ENCODE measurements at places on chromosomes 6 and 20.
A peak's percentile ranks its signal among the peaks of the same experiment; 100 is the strongest.

GRCh38 chr6:2976571-2977085, 5.3 kb upstream of the SERPINB6 start:
- DNase-seq, result no peak

GRCh38 chr6:53614676-53615075, 50.9 kb downstream of the KLHL31 start:
- DNase-seq, result no peak

GRCh38 chr6:75353644-75354043, 69.1 kb upstream of the TMEM30A start:
- no peak for DNase-seq

- no peak for DNase-seq
Observed at GRCh38 chr20:50286174-50286511, 95.5 kb downstream of the CEBPB start.

DNA sequence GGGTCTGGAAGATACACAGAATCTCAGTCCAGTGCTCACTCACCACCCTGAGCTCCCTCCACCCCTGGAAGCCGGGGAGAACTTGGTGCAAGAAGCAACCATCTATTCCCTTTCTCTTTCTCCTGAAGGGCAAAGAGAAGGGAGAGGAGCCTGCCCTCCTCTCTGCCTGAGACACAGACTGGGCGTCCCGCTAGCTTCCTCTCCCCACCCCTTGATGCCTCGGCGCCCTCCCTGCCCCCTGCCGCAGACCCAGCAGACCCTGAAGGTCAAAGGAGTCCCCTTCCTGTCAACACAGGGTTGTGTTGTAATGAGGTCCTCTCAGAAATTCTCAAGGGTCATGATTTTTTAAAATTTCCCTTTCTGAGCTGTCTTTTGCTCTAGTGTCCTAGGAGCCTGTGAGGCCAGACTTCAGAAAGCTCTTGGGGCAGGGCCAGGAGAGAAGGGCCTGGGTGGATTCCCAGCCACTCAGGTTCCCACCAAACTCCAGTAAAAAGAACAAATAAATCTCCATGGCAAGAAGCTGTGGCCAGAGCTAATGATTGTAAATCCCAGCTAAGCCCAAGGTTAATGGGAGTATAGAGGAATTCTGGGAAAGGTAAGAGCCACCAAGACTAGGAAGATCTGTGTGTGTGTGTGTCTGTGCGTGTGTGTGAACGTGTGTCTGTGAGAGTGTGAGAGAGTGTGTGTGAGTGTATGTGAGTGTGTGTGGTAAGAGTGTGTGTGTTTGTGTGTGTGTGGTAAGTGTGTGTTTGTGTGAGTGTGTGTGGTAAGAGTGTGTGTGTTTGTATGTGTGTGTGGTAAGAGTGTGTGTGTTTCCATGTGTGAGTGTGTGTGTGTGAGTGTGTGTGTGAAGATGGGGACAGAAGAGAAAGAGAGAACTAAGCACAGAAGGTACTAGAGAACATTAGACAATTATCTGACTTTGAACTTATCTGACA, 1.1 kb upstream of the JPH2 start:
- DNase-seq, result no peak

GRCh38 chr20:43916073-43916880, 1.6 kb downstream of the TOX2 start:
- no peak for DNase-seq

DNA sequence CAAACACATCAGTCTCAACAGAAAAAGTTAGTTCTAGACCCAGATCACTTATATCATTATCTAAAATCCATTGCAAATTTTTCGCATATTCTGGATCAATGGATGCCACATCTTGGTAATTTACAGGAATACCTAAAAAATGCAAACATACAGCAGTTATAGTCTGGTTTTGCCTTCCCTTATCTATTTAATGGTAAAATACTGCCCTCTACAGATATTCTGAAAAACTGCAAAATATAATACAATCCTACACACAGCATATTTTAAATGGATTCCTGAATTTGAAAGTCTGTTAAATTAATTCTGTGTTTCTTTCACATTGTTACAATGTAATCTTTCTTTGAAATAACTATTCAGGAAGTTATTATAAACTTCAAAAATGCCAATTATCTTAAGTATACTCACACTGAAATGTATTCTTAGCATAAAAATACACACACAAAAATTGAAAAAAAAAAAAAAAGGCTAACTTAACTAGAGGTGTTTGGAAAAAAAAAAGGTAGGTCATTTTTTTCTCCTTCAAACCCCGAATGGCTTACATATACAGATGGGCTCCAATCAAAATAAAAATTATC, 88.4 kb downstream of the HACE1 start:
- peak; percentile 27 for DNase-seq

- no peak for DNase-seq
Observed at GRCh38 chr6:20790032-20790791, 256.0 kb downstream of the CDKAL1 start.

DNA sequence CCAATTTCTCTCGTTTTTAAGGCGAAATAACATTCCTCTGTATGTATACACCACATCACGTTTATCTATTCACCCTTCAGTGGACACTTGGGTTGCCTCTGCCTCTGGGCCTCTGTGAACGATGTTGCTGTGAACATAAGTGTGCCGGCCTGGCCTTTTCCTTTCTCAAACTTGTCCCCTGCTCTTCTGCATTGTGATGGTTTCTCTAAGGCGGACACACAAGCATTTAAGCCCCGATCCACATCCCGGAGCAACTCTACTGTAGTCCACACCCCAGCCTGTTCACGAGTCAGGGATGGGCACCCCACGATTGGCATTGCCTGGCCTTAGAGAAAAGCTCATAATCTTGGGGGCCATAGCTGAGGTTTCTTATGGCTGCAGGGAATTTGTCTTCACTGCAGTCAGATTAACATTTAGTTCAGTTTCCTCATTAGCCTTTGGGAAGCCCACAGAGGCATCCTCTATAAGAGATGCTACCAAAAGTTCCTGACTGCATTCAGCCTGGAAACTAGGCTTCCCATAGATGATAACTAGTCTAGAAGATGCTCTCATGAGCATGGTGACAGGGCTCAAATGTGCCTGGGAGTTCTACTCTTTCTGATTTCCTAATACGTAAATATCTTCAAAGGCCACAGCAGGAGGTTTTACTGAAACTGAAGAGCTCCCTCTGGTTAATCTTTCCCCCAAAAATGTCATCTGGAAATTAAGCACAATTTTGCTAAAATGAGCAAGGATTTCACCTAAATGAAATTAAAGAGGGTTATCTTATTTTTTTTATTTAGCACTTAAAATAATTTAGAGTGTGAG, 762 bp downstream of the ZC3H12D start:
- no peak for DNase-seq

- DNase-seq, result no peak
Observed at GRCh38 chr6:135922746-135923145, 71.2 kb downstream of the PDE7B start.

- DNase-seq, result no peak
Observed at GRCh38 chr6:65692109-65692508, 14.9 kb downstream of the EYS start.

DNA sequence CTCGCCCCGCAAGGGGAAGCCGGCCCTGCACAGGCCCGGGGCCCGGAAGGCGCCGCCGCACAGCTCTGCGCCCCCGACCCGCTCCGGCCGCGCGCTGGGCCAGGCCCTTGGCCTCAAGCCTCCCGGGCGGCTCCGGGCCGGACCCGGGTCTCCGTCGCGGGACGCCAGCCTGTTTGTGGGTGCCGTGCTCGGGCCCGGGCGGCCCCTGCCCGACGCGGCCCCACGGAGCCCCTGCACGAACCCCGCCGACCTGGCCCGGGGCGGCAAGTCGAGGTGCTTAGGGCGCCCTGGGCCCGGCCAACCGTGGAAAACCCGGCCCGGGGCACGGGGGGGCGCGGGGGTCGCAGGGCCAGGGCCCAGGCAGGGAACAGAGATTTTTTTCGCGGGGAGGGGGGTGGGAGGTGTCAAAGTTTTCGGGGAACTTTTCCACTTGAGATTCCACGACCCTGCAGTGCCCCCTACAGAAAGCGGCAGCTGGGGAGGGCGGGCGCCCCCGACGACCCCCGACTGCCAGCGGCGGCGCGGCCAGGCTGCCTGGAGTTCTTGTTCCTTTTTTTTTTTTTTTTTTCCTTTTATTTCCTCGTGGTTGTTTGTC, 805 bp upstream of the STX16 start:
- DNase-seq, result no peak

- no peak for DNase-seq
Observed at GRCh38 chr6:24888715-24889370, 46.9 kb downstream of the RIPOR2 start.

DNA sequence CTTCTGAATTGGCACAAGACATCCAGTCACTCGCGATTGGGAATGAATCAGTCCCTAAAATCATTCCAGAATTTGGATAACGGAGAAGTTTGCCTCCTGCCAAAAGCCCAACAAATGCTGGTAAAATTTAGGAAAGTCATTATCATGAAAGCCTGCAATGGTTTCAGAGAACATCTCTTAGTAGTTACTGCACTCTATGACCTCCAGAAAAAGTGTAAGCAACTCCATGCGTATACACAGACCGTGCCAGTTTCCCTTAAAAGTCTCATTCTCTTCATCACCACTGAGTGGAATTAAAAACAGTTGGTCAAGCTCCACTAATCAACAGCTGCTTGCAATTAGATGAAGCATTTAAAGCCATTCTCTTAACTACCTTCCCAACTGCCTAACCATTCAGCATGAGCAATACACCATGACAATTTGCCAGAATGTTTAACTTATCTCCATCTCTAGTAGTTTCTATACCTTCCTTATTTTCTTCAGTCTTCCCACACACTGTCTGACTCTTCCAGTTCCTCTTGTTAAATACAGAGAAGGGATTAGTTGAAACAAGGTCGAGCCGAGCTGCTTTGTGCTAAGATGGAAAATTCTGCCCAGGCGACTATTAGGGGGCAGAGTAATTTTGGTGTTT, 183.6 kb upstream of the PRDM1 start:
- DNase-seq, result peak; percentile 87

- no peak for DNase-seq
Observed at GRCh38 chr6:82953871-82954270, 111.8 kb downstream of the UBE3D start.

GRCh38 chr6:86822747-86823146, 114.6 kb upstream of the HTR1E start:
- no peak for DNase-seq

DNA sequence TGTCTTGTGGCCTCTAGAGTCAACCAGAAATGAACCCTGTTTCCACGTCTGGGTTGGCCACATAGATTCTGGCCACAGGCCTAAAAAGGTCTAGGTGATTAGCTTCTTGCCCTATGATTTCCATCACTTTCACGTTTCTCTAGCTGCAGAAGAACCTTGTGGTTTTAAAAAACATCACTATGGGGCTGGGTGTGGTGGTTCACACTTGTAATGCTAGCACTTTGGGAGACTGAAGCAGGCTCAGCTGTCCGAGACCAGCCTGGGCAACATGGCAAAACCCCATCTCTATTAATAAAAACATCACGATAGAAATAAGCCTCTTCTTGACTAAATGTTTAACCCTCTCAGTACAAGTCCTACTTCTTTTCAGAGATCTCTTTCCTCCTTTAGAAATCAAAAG, 27.6 kb downstream of the POLR1C start:
- no peak for DNase-seq

DNA sequence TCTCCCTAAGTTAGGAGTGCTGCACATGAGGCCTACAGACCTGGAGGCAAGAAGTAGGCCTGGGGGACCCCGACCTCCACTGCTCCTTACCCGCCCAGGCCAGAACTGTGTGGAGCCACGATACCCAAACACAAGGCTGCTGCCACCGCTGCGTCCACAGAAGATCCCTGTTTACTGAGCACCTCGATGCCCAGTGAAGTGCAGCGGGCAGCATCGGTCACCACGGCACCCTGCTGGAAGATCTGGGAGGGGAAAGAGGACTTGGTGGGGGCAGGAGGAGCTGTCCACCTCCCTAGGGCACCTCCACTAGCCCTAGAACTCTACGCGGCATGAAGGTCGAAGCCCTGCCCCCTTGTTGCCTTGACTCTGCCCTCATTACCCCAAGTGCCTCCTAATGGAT, 9.9 kb downstream of the GGT7 start:
- no peak for DNase-seq

DNA sequence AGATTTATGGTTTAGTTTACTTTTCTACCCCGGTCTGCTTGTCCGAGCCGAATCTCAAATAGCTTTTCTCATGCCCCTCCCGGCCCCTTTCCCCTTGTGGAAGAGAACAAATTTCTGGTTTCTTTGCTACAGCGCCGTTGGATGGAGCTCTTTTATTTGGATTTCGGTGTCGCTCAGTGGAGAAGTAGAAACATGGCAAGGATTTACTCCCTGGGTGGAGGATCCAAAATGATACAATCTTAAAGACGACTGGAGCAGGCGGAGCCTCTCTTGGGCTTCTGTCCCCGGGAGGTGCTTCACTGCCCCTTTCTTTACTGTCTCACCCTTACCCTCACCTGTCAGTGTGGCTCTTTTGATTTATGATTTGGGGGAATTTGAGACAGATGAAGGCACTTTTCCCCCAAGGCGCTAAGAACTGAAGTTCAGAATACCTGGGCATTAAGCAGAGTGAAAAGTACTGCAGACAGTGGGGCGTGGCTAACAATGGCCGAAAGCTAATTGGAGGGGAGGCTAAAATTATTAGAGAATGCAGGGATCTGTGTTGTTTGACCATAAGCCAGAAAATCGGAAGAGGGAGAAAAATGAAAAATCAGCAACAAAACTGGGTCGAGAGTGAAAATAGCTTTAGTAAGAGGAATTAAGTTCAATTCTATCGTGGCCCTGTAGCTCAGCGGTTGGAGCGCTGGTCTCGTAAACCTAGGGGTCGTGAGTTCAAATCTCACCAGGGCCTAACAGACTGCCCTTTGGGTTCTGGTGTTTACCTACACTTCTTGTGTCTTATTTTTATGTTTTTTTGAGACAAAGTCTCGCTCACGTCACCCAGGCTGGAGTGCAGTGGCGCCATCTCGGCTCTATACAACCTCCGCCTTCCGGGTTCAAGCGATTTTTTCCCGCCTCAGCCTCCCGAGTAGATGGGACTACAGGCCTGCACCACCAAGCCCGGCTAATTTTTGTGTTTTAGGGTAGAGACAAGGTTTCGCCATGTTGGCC, 145.1 kb upstream of the ZNF184 start:
- DNase-seq, result peak; percentile 57

- DNase-seq, result no peak
Observed at GRCh38 chr6:31585491-31585890, 586 bp upstream of the LST1 start.

DNA sequence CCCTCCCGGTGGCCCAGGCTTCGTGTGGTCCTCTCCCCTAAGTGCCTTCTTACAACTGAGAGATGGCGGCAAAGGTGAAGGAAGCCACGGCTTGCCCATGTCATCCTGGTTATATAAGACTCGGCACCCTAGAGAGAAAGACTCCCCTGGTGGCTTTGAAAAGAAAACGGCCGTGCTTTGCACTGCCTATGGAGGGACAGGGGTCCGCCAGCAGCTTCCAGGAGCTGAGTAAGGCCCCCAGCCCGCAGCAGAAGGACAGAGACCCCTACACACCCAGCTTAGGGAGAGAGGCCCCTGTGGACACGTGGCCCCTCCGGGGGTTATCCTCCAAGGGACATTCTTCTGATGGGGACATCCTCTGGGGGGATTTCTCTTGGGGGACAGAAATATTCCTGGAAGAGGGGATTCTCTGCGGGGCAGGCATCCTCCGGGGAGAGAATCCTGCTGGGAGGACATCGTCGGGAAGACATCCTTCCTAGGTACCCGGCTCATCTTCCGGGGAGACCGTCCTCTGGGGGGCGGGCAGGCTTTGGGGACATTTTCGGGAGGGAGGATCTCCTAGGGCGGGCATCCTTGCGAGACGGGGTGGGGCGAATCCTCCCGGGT, 511 bp upstream of the OGFR start:
- no peak for DNase-seq
